ENCODE measurements at places on chromosomes 7 and 10.

DNA sequence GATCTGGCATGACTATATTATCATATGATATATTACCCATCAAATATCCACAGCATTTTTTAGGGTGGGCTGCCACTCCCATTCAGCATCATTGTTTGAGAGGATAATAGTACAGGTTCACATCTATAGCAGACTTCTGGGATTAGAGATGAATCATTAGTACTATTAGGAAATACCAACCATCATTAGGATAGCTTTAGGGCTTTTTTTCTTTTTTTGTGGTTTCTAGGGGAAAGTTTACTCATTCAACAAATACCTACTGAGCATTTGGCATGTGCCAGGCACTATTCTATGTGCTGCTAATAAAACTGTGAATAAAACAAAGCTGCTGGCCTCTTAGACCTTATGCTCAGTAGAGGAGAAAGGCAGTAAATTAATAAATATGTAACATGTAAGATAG, 40.6 kb downstream of the NHLRC2 start:
- DNase-seq = no peak

- no peak for DNase-seq
These were observed 114.9 kb downstream of the STRA8 start for GRCh38 chr7:135348493-135348892.

DNA sequence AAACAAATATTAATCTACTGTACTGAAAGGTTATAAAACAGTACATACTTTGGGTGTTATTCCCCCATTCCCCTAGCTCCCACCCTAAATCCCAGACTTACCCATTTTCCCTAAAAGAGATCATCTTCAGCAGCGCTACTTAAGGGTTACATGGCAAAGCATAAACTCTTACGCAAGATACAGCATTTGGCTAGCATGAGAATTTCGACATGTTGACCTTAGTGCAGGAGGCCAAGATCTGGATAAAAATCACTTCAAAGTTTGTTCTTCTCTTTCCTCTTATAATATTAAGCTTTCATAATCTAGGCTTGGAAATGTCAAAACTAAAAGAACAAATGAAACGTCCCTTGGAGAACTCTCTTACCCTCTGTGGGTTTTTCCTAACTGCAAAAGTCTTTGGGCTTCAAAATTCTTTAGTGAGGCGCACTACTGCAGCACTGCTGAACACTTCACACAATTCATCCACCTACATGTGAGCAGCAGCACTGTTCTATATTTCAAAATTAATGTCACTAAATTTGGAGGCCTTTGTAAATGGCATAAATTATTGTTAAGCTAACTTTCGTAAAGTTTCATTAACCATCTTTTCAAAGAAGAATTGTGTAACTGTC, 59.5 kb upstream of the PDLIM1 start:
- no peak for DNase-seq

DNA sequence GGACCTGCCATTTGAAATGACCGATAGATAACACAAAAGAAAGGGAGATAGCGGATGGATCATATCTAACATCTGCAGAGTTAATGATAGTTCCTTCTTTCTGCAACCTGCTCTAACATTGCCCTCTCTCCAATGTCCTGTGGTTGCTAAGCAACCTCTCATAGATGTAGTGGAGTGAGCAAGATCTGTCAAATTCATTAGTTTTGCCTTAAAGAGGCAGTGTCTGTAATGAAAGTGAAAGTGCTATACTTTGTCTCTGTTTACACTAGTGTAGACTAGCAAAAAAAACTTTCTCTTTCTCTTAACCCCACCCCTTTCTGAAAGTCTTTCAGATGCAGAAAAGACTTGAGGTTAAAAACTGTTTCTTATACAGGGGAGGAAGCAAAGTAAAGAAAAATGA, 1196.9 kb downstream of the SORCS3 start:
- DNase-seq = no peak

DNA sequence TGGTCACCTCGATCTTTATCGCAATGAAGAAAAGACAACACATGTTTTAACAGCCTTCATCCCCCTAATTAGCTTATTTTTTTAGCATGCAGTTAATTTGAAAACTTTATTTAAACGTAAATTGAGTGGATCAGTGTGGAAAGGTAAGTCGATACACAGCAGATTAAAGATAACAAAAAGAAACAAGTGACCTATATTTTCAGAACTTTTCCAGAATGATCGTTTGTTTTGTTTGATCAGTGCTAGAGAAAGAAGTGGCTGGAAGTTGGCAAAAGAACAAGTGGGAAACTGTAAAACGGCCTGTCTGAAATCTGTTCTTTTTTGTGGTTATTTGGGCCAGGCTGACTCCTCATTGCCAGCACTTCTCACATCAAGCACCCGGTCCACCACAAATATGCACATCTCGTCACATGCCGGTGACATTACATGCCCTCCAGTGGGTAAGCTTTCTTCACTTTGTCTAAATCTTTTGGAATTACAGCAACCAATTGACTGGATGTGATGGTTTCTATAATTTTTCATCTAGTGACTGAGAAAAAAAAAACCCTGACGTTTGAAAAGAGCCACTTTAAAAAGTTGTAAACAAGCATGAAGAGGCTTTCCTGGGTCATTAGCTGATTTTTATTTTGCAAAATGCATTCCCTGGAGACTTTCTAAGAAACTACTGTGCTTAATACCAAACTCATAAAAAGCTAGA, 33.2 kb downstream of the C7orf33 start:
- DNase-seq = no peak

DNA sequence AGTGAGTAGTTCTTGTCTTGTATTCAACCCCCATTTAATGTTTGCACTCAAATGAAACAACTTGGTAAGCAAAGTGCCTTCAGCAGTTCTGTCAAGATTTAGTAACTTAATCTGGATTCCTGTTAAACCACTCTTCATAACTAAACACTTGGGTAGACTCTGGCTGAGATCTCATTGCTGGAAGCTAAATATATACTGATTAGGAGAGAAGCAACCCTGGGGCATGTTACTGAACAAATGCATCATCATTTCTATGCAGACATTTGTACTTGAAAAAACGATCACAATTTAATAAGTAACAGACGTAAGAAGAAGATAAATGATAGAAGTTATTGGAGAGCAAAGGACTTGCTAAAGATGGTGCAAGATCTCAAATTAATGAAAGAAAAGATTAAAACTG, 308.4 kb upstream of the POM121L12 start:
- DNase-seq = no peak

DNA sequence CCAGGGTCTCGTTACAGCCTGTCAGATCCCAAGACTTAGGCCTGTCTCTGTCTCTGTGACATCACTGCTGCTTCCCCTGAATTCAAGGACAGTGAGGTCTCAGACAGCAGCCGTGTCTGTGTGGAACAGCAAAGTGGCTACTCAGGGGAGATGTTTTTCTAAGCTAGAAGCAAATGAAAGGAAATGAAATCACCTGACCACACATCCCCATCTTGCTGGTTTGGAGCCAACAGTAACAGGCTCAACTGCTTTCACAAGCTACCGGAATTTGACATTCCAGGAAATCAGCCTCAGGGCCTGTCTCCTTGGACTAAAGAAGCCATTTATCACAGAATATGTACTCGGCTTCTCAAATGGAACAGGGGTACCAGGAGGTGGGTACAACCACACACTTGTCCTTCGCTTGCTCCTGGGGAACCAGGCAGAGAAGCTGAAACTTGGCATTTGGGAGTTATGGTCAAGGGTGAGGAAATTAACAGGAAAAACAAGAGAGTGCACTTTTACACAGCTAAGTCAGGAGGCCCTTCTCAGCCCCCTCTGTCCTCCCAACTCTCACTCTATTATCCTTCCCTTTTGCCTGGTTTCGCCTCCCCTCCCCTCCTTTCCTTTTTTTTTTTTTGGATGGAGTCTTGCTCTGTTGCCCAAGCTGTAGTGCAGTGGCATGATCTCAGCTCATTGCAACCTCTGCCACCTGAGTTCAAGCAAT, 73.2 kb downstream of the SPDYE5 start:
- DNase-seq = no peak

DNA sequence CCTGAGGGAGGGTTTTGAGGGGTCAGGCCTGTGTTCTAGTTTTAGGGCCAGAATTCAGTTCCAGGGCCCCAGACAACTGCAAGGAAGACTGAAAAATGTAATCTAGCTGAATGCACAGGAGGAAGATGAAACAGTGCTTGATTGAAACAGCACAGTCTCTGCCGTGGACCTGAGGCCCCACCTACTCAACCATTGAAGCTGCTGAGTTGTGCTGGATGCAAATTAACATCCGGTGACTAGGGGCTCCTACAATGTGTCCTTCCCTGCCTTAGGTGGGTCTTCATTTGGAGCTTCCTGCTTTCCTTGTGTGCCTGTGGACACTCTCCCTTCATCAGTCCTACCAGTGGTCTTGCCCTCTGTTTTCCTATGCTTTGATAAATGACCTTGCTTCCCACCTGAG, 5.7 kb downstream of the GLRX3 start:
- DNase-seq = no peak

DNA sequence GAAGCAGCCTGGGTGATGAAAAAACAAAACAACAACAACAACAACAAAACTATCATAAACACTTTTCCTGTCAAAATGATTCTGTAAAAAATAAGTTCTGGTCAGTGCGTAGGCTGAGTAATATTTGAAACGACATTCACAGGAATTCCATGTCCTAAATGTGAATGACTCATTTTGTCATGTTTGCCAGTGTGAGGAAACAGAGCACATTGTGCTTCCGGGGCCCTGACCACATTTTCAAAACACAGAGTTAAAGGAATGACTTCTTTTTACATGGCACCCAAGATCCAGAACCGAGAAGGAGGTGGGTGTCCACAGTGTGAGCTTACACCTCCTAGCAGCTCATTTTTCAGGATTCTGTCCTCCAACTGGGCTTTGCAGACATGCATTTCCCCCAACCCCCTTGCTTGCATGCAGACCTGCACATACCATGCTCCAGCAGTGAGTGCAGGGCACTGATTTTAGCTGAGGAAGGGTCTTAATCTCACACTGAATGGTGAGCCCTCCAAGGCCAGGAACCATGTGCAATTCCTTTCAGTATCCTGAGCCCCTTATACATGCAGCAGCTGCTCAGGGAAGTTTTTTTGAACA, 3.0 kb downstream of the CLRN3 start:
- no peak for DNase-seq

GRCh38 chr7:98833022-98833421, 36.8 kb downstream of the TMEM130 start:
- DNase-seq = no peak

GRCh38 chr7:157125376-157126223, 13.1 kb upstream of the UBE3C start:
- no peak for DNase-seq

- DNase-seq = no peak
These were observed 1.3 kb upstream of the PRKAG2 start for GRCh38 chr7:151877911-151878835.

GRCh38 chr10:75613685-75614504, 182.5 kb downstream of the LRMDA start:
- no peak for DNase-seq

GRCh38 chr7:37944737-37945054, 24.3 kb downstream of the EPDR1 start:
- no peak for DNase-seq

DNA sequence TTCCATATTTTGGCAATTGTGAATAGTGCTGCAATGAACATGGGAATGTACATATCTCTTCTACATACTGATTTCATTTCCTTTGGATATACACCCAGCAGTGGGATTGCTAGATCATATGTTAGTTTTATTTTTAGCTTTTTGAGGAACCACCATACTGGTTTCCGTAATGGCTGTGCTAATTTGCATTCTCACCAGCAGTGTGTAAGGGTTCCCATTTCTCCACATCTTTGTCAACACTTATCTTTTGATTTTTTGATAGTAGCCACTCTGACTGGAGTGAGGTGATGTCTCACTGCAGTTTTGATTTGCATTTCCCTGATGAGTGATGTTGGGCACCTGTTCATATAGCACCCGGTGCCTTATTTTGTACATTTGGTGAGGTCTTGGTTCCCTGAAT, 519.6 kb downstream of the REEP3 start:
- no peak for DNase-seq

DNA sequence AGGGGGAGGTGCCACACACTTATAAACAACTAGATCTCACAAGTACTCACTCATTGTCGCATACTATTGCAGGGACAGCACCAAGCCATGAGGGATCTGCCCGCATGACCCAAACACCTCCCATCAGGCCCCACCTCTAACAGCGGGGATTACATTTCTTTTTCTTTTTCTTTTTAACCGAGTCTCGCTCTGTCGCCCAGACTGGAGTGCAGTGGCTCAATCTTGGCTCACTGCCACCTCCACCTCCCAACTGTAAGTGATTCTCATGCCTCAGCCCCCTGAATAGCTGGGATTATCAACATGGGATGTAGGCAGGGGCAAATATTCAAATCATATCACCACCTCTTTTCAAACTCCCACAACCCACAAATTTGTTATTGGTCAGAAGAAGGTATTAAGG, 76.7 kb downstream of the SKAP2 start:
- no peak for DNase-seq

- no peak for DNase-seq
These were observed 59.5 kb downstream of the CACNA2D1 start for GRCh38 chr7:82384051-82384464.

- no peak for DNase-seq
These were observed 60.9 kb downstream of the ABCC2 start for GRCh38 chr10:99843310-99843709.

GRCh38 chr10:113148901-113149300, 198.9 kb downstream of the TCF7L2 start:
- DNase-seq = no peak

DNA sequence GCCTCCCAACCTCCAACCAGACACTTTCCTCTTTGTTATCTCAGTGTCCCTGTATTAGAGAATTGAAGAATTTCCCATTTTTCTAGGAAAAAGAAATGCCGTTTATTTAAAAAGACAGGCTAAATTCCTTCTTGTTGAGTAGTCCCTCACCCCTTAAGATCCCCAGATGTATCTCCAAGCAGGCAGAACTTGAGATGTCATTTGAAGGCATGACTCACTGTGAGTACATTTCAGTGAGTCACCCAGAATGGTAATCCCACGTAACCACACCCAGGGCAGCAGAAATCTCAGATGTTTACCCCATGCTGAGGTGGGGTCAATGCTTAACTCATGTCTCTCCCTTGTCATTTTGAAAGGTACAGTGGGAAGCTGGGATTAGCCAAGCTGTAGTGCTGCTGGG, 4.4 kb downstream of the ZNF655 start:
- DNase-seq = no peak

DNA sequence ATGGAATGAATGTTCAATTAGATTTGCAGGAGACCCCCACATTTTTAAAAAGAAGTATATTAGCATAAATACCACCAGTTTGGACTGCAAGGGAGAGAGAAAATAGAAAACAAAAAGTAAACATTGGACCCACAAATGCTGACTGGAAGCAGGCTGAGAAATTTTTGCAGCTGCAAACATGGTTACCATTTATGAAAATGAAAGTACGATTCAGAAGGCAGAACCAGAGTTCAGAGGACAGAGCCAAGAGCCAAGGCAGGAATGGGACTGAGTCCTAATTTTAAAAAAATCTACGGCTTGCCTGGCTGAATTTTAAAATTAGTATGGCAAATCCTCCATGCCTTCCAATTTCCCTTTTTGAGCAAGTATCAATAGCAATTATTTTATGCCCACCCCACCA, 74.6 kb upstream of the NPS start:
- no peak for DNase-seq

GRCh38 chr7:68888971-68889385, 709.3 kb upstream of the AUTS2 start:
- no peak for DNase-seq

Data from cortex of kidney (tissue), 1 donor.